Activated T-cell treated with anti-CD3 and anti-CD28 coated beads for 1 hour (primary cell): ENCODE measurements at places on chromosomes 5 and 9.

DNA sequence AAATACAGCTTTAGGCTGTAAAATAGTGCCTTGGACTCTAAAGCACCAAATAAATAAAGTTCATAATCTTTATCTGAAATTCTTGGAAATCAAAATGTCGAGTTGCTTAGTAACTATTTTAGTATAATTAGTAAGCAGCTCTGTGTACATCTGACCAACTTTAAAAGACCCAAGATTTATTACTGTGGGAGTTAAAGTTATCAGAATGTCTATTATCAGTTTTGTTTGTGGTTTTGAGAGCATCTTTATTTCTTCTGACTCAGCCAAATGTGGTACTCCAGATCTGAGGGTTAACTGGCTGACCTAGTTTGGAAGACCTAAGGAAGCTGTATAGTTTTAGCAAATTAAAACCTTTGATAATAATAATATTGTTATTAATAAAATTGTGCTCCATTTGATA, 81.2 kb downstream of the PRLR start:
- no peak for DNase-seq

DNA sequence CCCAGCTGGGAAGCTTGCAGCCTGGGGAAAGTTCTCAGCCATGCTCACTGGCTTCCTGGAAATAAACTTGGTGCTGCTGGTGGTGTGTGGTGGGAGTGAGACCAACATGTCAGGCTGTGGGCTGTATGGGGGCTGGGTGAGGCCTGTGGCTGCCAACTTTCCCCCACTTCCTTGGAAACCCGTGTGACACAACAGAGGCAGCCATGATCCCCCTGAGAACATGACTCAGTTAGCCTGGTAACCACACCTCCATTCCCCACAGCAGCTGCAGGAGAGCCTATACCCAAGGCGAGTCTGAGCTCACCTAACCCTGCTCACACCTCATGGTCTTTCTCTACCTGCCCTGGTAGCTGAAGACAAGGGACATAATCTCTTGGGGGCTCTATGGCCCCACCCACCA, 72.7 kb upstream of the RGMB start:
- DNase-seq = no peak

- no peak for DNase-seq
These were observed 195.9 kb upstream of the PPP1R26 start for GRCh38 chr9:135283671-135284070.

DNA sequence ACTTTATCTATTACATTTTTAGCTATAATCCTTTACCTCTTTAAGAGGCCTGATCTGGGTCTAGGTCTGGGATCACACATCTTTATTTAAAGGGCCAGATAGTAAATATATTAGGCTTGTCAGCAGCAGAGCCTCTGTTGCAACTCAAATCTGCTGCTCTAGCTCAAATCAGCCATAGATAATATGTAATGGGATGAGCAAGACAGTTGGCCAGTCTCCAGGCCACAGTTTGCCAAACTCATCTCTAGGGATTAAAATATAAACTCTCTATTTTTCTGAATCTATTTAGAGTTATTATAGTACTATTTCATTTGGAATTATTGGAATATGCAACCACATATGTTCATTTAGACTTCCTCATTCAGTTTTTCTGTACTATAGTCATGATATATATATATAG, 115.9 kb upstream of the MINAR2 start:
- DNase-seq = no peak

DNA sequence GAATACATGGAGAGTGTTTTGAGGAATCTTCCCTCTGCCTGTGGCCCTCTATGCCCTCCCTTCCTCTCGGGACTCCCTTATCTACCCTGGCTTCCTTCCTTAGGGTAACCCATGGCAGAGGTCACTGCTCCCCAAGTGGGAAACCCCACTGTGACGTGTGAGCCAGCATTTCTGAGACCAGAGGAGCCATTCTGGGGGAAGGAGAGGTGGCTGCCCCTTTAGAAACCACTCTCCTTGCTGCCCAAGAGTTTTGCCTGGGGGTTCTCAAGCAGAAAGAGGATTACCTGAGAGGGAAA, 23.1 kb downstream of the CCNJL start:
- no peak for DNase-seq

DNA sequence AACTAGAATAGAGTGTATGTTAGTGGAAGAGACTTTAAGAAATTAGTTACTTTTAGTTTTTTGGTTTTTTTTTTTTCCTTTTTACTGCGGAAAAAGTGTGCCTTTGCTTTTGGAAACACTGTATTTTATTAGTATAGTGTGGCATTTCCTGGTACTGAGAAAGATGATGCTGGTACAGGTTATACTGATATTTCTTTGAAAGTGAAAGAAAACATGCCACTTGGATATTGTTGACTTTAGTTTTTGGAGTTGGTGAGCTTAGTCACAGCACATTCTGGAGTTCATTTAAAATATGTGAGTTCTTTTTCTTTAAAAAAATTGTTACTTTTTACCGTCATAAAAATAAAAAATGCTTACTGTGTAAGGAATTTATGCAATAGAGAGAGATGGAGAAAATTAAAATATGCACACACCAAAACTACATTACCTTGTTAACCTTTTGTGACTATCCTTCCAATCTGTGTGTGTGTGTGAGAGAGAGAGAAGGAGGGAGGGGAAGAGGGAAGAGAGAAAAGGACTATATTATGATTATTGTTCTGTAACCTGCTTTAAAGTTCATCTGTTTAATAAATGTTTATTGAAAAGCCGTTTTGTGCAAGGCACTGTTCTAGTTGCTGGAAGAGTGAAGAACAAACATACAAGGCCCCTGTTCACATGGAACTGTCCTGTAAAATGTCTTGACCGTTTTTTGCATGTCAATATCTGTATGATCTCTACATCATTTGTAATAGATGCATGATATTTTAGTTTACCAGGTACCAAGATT, 1.9 kb downstream of the UGCG start:
- DNase-seq = no peak

DNA sequence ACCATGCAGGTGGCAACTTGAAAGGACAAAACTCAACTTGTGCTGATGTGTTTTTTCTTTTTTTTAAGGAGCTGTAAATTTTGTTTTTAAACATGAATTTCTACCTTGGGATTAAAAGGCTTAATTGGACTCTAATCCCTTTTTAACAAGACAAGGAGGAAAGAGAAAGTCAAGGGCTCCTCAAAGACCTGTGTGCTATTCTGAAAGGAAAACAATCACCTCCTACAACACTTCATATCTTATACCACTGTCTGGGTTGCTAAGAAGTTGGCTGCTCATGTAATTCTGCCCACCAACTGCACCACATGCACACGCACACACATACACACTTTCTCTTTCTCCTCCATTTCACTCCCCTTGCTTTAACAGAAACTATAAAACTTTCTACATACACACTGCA, 78.6 kb downstream of the SH3RF2 start:
- no peak for DNase-seq

DNA sequence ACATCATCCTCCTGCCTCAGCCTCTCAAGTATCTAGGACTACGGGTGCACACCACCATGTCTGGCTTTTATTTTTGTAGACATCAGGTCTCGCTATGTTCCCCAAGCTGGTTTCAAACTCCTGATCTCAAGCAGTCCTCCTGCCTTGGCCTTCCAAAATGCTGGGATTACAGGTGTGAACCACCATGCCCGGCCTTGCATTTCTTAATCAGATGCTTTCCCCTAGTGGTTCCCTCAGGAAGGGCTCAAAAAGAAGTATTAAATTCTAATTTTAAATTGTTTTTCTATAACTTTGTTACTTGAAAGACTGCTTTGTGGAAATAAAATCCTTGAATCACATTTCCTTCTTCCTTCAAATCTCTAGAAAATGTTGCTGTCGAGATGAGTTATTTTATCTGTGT, 79.5 kb upstream of the ROR2 start:
- no peak for DNase-seq

GRCh38 chr9:120924698-120925534, 1.7 kb downstream of the TRAF1 start:
- DNase-seq = peak; percentile 24

DNA sequence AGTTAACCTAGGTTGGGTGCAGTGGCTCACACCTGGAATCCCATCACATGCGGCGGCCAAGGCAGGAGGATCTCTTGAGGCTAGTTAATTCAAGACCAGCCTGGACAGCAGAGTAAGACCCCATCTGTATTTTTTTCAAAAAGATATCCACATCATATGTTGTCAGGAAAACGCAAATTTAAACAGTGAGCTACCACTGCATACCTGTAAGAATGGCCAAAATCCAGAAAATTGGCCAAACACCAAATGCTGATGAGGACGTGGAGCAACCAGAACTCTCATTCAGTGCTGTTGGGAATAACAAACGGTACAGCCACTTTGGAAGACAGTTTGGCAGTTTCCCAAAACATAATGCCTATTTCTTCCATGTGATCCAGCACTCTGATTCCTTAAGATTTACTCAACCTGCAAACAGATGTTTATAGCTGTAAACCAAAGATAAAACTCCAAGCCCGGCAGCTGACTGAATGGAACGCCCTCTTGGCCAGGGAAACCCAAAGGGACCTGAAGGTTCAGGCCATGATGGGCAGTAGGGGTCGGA, 12.4 kb downstream of the CEL start:
- DNase-seq = no peak

GRCh38 chr9:15103290-15103689, 193.1 kb upstream of the FREM1 start:
- DNase-seq = no peak

DNA sequence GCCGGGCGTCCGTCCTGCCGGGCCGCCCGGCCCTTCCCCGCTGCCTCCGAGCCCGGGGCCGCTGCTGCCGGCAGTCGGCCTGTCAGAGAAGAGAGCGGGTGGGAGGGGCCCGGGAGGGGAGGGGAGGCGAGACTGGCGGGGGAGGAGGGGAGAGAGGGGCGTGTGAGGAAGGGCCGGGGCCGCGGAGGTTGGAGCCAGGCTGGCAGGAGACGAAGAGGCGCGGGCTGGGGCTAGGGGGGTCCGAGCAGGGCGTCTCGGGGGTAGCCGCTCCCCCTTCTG, 570 bp downstream of the CREBRF start:
- peak; percentile 81 for DNase-seq

- no peak for DNase-seq
These were observed 20.3 kb upstream of the ABCA1 start for GRCh38 chr9:104948277-104948676.

DNA sequence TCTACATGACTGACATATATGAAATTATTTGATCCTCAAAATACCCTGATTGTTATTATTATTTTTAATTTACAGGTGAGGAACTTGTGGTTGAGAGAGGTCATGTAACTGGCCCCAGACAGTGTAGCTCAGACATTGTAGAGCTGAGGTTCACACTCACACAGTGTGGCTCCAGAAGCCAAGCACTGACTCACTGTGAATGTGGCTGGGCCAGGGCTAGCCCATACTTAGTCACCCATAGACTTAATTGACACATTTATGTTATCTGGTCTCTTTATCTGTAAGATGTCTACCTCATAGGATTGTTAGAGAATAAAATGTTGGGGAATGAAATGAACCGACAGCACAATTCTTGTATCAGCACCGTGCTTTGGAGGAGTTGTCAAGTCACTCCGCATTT, 24.9 kb upstream of the CCDC112 start:
- DNase-seq = no peak

DNA sequence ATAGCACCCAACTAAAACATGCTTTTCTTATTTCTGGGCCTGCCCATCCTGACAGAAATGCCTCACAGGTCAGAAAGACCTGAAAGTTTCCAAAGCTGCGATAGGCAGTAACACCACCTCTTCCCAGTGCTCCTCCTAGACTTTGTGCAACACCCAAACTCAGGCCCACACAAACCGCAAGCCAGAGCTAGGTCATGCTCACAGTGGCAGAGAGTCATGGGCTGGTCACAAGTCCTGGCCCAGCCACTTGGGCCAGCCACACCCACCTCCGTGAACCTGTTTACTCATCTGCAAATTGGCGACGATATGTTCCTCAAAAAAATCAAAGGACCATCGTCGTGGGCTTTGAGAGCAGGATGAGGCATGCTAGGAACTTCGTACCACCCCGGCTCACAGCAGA, 44.0 kb upstream of the SLC25A51 start:
- DNase-seq = no peak

GRCh38 chr5:169939731-169940130, 40.6 kb downstream of the INSYN2B start:
- no peak for DNase-seq
